T47D (cell line): ENCODE measurements at places on chromosomes 6 and 20.

DNA sequence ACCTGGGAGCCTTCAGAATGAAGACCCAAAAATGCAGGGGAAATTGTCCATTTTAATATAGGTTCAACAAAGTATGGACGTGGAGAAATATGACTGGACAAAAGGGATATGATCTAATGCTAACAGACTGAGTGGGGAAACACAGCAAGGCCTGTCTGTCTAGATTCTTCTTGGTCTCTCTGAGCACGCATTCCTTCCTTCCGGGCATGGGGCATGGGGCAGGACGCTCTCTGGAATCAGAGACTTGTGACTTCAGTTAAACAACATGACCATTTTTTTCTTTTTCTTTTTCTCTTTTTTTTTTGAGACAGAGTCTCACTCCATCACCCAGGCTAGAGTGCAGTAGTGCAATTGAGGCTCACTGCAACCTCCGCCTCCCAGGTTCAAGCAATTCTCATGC, 31.9 kb downstream of the ZBTB2 start:
- DNase-seq, result peak; percentile 11

DNA sequence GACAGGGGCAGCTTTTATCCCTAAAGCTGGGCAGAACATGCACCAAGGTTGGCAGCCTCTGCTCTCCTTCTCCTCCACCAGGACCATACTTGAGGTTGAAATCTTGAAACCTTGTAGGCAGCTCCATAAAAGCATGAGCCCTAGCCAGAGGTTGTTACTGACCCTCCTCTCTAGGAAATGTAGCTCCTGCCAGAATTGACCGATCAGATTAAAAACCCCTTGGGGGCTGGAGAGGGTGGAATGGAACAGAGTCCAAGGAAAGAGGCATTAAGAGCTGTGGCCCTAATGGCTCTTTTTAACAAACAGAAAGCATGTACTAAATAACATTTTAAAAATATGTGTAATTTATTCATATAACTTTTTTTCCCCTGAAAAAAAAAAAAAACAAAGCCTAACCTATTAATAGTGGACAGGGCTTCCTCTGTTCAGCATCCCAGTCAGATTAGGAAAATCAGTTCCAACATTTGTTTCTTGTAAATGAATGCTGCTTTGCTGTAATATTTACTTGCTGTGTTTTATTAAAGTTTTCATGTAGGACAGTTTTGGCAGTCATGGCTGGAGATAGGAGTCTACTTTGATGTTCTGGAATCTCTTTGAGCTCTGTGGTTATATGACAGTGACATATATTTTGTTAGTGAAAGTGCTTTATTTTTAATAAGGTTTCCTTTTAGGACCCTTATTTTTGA, 41.3 kb downstream of the MTHFD1L start:
- no peak for DNase-seq

- DNase-seq, result no peak
Measured at GRCh38 chr6:145699462-145699861, 35.9 kb downstream of the EPM2A start.

DNA sequence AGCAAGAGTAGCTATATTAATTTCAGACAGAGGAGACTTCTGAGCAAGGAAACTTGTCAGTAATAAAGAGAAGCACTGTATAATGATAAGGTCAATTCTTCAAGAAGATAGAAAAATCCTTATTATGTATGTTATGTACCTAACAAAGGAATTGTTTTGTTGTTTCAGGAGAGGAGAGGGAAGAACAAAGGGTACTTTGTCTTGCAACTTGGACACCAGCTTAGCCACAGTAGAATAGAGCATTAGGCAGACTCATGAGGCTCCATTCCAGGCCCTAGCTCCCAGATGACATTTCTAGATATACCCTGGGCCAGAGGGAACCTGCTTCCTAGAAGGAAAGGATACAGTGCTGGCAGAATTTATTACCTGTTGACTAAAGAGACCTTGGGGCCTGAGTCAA, 6.5 kb upstream of the NUS1 start:
- no peak for DNase-seq

GRCh38 chr20:40738976-40739375, 49.9 kb upstream of the MAFB start:
- DNase-seq, result no peak
